ENCODE measurements at places on chromosomes 5 and 9.

DNA sequence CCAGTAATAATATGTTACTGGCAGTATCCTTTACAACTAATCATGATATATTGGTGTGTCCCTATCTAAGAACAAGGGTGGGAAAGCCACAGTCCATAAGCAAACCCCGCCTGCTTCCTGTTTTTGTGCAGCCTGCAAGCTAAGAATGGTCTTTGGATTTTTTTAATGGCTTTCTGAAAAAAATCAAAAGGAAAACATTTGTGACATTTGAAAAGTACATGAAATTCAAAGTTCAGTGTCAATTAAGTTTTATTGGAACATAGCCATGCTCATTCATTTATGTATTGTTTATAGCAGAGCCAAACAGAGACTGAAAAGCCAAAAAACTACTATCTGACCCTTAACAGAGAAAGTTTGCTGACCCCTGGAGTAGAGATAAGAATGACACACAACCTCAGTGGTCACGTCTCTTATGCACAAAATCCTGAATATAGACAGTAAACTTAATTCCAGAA is 12.8 kb upstream of the TMEM245 start:
- no peak for DNase-seq

- no peak for DNase-seq
These were observed 26.7 kb upstream of the LPCAT1 start for GRCh38 chr5:1550287-1551076.

- no peak for DNase-seq
These were observed 58.6 kb downstream of the NPR3 start for GRCh38 chr5:32769711-32770110.

- no peak for DNase-seq
These were observed 46.7 kb downstream of the TGFBI start for GRCh38 chr5:136075466-136075891.

GRCh38 chr5:175098301-175098700 is 345.7 kb downstream of the DRD1 start:
- no peak for DNase-seq

- peak; percentile 17 for DNase-seq
These were observed 243.0 kb upstream of the PTGER4 start for GRCh38 chr5:40436535-40437237.

- DNase-seq, result no peak
These were observed 71.5 kb downstream of the MRPS27 start for GRCh38 chr5:72248410-72248981.

DNA sequence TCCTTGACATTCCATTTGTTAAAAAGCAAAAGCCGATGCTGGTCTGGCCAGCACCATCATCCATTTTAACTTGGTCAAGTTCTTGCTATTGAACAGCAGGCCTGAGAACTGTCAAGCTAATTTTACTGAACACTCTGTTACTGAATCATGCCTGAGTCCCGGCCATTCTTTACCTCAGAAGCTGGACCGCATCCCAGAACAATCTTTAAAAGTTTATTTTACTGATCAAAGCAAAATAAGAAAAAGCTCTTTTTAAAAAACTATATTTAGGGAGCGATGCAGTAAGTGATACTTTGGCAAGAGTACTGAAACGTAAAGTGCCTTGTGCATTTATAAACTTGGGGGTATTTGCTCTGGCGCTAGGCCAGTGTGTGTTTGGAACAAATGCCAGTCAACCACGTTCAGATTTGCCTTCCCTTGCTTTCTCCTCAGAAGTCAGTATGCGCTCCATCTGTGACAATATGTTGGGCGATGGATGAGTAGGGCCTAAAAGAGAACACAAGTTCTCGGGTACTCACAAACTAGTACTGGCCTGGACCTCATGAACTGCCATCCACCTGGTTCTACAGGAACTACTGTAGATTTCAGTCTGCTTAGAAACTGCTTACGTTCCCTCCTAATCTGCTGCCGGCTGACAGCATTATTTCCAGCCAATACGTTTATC is 161.9 kb downstream of the MAPKAP1 start:
- DNase-seq, result no peak

- no peak for DNase-seq
These were observed 239.3 kb upstream of the PAPPA start for GRCh38 chr9:115914291-115914690.

DNA sequence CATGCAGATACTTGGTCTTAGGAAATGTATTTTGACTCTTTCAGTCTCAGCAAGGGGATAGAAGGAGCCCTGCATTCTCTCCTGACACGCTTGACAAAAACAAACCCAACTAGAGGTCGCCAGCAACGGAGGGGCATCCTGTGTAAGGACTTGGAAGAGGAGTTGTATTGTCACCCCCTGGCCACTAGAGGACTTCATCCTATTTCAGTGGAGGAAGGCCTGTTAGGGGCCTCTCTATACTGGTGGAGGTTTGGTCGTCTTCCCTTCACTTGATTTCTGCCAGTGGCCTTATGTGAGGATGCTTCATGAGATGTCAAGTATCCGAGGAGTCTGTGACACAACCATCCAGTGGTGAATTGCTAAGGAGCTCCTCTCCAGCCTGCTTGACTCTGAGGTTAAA is 122.8 kb upstream of the STC2 start:
- DNase-seq, result no peak

- no peak for DNase-seq
These were observed 2.3 kb downstream of the DPYSL3 start for GRCh38 chr5:147507480-147508126.

DNA sequence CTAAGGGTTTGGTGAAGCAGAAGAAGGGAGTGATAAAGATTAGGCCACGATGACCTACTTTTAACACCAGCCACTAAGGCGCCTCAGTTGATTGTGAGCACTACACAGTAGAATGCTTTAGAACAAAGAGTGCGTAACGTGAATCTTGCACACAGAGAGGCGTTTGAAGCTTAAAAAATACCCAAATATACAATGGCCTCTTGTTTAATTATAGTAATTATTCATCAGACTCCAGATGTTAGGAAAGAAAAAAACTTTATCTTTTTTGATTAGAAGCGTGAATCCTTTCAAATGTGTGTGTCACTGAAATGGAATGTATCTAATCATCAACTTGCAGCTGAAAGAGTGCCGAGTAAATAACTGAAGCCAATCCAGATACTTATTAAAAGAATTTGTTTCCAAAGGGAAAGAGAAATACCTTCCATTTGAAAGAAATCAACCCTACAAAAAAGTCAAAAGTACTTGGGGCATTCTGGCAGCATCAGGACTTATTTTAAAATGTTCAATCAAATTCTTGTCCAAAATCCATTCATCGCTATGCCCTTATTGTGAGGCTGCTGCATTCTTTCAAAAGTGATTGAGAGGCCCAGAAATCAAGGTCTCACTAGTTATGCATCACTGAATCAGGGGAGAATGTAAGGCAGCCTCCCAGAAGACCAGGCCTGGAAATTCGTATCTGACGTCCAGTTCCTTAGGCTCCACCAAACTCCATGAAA is 337.5 kb downstream of the ZNF608 start:
- no peak for DNase-seq

GRCh38 chr9:101693546-101694336 is 44.7 kb downstream of the GRIN3A start:
- no peak for DNase-seq

GRCh38 chr5:133406977-133407632 is 205.2 kb downstream of the FSTL4 start:
- DNase-seq, result no peak

GRCh38 chr5:140357726-140358093 is 2.3 kb upstream of the SLC4A9 start:
- DNase-seq, result peak; percentile 47

DNA sequence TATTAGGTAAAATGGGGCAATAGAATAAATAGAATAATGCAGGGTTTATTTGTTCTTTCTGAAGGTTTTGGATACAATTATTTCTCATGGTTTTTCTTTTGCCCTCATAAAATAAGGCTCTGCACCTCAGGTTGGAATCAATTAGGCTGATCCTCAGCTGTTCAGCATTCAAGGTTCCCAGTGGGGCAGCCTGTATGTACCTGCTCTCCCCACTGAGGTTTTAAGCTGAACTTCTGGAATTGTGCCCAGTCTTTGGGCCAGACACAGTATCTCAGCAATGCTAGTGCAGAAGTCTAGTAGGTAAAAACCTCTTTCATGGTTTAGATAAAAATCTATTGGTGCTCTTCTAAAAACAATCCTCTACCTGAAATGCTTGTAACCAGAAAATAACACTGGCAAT is 98.0 kb downstream of the EDIL3 start:
- no peak for DNase-seq

- DNase-seq, result no peak
These were observed 371.4 kb downstream of the TLE1 start for GRCh38 chr9:81317939-81318338.

- no peak for DNase-seq
These were observed 95.0 kb downstream of the ADAMTSL1 start for GRCh38 chr9:18568973-18569372.

GRCh38 chr5:1316588-1317340 is 21.9 kb upstream of the TERT start:
- DNase-seq, result no peak

GRCh38 chr9:69137311-69137710 is 36.8 kb upstream of the TJP2 start:
- no peak for DNase-seq

- DNase-seq, result no peak
These were observed 233.8 kb downstream of the SEMA6A start for GRCh38 chr5:116340799-116341198.

GRCh38 chr5:123046222-123046621 is 9.7 kb upstream of the PPIC start:
- DNase-seq, result no peak

GRCh38 chr5:157150995-157151394 is 8.3 kb upstream of the MED7 start:
- no peak for DNase-seq

DNA sequence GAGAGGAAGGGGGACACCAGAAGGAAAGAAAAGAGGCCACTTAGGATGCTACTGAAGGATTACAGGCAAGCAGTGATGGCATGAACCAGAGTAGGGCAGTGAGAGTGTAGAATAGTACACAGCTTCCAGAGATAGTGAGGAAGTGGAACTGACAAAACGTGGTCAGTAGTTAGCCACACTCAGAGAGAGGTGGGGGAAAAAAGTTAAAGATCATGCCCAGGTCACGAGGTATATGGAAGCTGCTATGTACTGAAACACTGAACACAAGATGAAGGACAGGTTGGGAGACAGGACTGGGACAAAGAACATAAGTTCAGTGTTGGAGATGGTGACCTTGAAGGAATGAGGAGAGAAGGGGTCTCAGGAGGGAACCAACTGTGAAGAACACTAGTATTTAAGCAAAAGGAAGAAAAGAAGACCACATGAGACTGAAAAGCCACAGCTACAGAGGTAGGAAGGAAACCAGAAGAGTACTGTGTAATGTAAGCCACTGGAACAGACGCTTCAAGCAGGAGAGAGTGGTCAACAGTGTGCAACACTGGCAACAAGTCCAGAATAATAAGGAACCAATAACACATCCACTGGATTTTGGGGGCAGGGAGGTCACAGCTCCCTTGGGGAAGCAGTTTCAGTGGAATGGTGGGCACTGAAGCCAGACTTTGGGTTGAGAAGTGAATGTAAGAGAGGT is 45.5 kb downstream of the ELL2 start:
- no peak for DNase-seq

GRCh38 chr9:127613583-127613954 is 1.5 kb downstream of the STXBP1 start:
- DNase-seq, result no peak

DNA sequence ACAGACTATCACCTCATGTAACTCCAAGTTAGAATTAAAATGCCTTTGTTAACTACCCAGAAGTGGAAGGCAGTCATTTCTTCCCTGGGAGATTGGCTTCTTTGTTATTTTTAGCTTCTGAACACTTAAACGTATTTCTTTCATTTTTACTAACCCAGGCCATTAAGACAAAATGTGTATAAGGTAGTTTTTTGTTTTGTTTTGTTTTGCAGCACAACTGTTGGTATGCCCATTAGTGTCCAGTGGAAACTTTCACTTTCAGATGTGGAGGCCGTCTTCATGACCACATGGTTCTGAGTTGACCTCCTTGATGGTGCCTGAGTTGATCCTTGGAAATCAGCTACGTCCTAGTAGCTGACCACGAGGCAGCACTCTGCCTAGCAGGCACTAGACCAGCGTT is 264.6 kb upstream of the ZNF608 start:
- DNase-seq, result no peak

- no peak for DNase-seq
These were observed 103.5 kb downstream of the ANGPTL2 start for GRCh38 chr9:127018935-127019334.

DNA sequence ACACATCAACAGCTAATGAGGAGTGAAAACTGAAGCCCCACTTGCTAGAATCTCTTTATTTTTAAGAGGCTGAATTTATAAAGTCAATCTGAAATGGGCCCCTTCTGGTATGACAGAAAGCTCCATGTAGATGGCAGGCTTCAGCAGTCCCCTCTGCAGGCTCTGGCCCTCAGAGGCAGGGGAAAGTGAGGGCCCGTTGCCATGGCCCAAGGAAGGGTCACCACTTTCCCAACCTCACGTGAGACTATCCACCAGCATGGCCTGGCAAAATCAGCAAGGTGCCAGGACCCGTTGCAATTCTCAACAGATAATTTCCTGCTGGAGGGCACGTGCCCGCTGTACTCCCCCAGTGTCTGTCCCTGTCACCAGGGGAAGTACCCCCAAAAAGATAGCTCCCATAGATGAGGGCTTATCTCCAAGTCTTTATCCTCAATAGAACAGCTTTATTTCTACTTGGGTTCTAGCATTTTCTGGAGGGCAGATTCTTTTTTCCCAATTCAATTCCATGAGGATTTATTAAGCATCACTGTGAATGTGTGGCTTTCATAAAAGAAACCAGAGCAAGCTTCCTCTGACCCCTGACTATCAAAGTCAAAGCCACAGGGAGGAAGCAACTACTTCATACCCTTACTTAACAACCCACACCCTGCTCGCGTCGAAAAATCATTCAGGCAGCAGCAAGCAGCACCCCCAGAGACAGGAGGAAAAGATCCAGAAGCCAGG is 85.4 kb upstream of the FSTL4 start:
- DNase-seq, result no peak

DNA sequence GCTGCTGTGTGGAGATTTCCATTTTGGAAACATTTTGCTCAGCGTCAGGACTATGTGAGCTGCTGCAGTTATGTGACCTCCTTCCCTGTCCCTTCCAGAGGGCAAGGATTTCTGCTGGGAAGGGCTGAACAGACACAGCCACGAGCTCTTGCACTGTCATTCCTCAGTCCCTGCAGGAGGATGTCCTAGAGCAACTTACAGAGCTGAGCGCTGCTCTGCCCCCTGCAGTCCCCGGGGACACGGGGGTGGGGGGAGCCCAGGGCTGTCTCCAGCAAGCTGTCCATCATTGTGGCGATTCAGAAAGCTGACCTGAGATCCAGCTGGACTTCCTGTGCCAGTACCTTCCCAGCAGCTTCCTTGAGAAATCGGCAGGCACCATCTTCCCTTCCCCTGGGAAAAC is 28.0 kb upstream of the MAP1B start:
- DNase-seq, result no peak

GRCh38 chr9:99063522-99063921 is 41.4 kb upstream of the TGFBR1 start:
- DNase-seq, result no peak

DNA sequence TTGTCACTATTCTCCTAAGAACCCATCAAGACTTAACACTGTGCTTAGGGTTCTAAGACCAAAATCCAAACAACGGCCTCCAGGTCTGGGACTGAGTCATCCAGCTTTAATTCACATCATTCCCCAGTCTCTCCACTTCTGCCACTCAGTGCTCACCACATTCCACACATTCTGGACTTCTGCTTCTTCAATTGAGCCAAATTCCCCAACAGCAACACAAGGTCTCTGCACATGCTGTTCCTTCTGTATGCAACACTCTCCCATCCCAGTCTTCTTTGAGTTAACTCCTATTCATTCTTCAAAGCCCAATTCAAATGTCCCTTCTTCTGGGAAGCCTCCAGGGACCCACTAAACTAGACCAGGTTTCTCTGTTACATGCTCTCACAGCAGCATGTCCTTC is 97.8 kb downstream of the GPR21 start:
- DNase-seq, result no peak

GRCh38 chr9:111582888-111583287 is 16.6 kb downstream of the PTGR1 start:
- DNase-seq, result no peak

Measured in T-helper 17 cell (primary cell).